ENCODE measurements at places on chromosomes 1 and 21. TPM values are rescaled to one million over a fixed set of nuclear protein-coding genes. Genes with fewer than 3 reads are reported as not detected.

RAB7B gene
- 0.56 TPM for total RNA-seq

FTCD gene
- total RNA-seq, result 0.16 TPM

ZNF697 gene
- total RNA-seq, result 1.4 TPM

AMPD1 gene
- total RNA-seq, result not detected

SELENOF gene
- total RNA-seq, result 125 TPM

HMGCL gene
- total RNA-seq, result 12.6 TPM

CLDN17 gene
- total RNA-seq, result not detected

HRNR gene
- not detected for total RNA-seq

KLHDC7A gene
- 1.1 TPM for total RNA-seq

AIRE gene
- not detected for total RNA-seq

MYOC gene
- total RNA-seq, result not detected

TCEA3 gene
- total RNA-seq, result 0.86 TPM

MNDA gene
- not detected for total RNA-seq

ARHGAP30 gene
- total RNA-seq, result 0.06 TPM

SLC6A9 gene
- 15.1 TPM for total RNA-seq

IGSF3 gene
- 18.6 TPM for total RNA-seq

KCNE1 gene
- not detected for total RNA-seq

MED8 gene
- total RNA-seq, result 33.6 TPM

TRIM45 gene
- 1.1 TPM for total RNA-seq

FCGR3A gene
- not detected for total RNA-seq

GSTM5 gene
- not detected for total RNA-seq

TRIM17 gene
- total RNA-seq, result not detected

OR6N2 gene
- total RNA-seq, result not detected

LAMC1 gene
- 142 TPM for total RNA-seq

BACE2 gene
- total RNA-seq, result 24.5 TPM

TRIM58 gene
- not detected for total RNA-seq

SLAMF1 gene
- total RNA-seq, result not detected

SELL gene
- total RNA-seq, result 0.08 TPM
